ENCODE measurements at places on chromosomes 4 and X. TPM values are rescaled to one million over a fixed set of nuclear protein-coding genes. Genes with fewer than 3 reads are reported as not detected.

Gene RWDD4
- total RNA-seq = 24.2 TPM

Gene CABS1
- total RNA-seq = not detected

Gene NPY2R
- total RNA-seq = not detected

Gene SORCS2
- total RNA-seq = not detected

Gene ADH7
- total RNA-seq = not detected

Gene CT45A2
- 8.1 TPM for total RNA-seq

Gene PLK4
- total RNA-seq = 46.8 TPM

Gene RHOXF2
- total RNA-seq = 120 TPM

Gene PDGFRA
- 0.40 TPM for total RNA-seq

Gene CSTF2
- 46.4 TPM for total RNA-seq

Gene TMA16
- total RNA-seq = 49.5 TPM

Gene SGMS2
- 0.09 TPM for total RNA-seq

Gene RPS6KA6
- 0.11 TPM for total RNA-seq

Gene GLRA3
- 0.11 TPM for total RNA-seq

Gene ITM2A
- 57.4 TPM for total RNA-seq

Gene CSAG3
- total RNA-seq = 12.7 TPM

GRCh38 chr4:16942491-16942890, 44.0 kb upstream of the LDB2 start:
- DNase-seq = peak; percentile 9

DNA sequence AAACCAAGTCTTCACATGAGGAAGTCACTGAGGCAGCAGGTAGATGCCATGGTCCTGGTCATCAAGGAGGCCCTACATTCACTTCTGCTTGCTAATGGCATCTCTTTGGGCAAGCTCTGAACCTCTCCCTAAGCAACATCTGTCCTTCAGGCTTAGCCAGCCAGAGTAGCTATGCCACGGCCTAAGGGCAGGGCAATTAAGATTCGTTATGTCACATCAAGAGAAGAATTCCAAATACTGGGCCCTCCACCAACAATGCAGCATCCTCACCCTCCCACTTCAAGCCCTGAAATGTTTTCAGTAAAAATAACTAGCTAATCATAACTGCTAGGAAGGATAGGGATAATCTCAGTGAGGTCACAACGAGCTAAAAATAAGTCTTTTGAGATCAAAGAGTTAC, 120.7 kb upstream of the HCCS start:
- no peak for DNase-seq

- DNase-seq = no peak
These were observed 335.9 kb upstream of the AR start for GRCh38 chrX:67207912-67208311.

- no peak for DNase-seq
These were observed 17.2 kb upstream of the SCRG1 start for GRCh38 chr4:173415885-173416653.

DNA sequence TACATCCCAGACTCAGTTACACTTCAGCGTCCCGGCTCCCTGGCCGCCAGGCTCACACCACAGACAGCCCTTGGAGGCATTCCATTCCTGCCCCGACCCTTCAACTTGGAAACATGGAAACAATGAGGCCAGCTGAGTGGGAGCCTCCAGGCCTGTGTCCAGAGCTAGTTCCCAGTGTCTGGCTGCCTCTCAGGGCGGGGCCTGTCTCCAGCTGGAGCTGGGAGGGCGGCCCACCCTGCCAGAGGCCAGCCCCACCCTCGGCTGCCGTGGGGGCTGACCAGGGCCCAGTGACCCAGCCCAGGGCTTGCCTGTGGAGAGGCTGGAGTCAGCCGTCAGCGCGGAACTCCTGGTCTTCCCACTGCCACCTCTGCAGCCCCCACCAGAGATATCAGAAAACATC, 37.4 kb upstream of the SPON2 start:
- peak; percentile 55 for DNase-seq

- DNase-seq = no peak
These were observed 10.3 kb upstream of the TRMT2B start for GRCh38 chrX:101062176-101062575.

DNA sequence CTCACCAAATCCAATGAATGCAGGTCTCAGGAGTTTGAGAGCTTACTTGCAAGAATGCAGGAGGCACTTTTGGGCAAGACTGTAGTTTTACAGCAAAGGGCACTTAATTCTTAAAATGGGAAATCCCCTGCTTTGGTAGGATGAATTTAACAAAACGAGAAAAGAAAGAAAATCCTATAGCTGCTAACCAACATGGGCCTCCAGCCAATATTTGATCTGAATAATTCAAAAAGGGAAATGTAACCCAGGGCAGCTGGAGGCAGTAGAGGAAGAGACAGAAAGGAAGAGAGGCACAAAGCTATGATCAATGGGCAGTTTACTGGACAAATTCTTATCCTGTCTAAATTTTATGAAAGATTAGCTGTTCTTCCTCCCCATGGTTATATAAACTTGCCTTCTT, 142.3 kb downstream of the SH3KBP1 start:
- no peak for DNase-seq

GRCh38 chr4:154490583-154491340, 837 bp downstream of the DCHS2 start:
- no peak for DNase-seq

DNA sequence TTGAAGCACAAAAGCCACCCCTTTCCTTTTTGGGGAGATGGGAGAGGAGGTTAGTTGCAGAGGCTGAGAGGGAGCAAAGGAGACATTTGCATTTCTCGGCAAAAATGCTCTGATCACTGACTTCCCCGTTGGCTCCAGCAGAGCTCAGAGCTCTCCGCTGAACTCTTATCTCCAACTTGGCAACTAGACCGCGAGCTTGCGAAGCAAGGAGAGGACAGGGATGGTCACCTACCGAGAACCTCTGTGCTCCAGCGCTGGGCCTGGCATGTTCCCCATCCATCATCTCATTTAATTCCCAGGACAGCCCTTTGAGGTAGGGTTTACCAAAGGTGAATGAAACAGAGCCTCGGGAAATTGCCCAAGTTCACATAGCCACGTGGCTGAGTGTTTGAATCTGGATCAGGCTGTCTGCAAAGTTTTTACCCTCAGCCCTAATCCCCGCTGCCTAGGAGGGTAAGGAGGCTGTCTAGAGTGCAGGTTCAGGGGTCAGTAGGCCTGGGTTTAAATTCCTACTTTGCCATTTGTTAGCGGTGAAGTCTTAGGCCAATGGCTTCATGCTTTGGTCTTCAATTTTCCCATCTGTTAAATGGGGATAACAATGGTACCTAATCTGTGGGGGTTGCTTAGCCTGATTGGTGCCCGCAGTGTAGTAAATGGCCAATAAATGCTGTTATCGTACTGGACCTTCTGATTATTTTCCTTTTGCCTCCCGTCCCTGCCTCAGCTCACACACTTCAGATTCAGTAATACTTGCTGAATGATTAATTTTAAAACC, 3.8 kb upstream of the CITED1 start:
- no peak for DNase-seq

DNA sequence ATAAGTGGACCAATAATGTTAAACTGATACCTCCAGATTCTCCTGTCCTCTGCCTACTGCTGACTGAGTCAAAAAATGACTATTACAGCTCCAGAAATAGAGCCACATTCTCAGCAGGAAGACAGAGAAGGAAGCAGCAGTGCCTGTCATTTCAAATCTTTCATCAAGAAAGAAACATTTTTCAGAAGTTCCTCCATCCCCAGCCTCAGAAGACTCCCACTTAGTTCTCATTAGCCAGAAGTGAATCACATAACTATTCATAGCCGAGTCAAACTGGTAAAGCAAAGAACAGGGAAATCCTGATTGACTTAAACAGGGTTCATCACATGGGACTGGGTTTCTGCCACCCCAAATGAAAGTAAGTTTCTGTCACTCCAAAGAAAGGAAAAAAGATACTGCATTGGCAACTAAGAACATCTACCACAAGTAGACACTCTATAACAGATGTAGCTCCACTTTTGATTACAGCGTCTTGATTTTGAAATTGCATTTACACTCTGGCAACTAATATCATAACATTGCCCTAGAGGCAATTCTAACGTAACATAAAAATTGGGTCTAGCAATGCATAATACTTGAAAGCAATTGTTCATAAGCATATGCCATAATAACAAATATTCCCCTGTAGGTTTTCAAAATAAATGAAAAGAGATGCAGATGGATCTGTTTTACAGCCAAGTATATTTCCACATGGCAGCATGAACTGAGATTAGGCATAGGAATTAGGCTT, 599.8 kb downstream of the GALNTL6 start:
- DNase-seq = no peak

GRCh38 chr4:28073860-28074555, 1213.4 kb downstream of the STIM2 start:
- no peak for DNase-seq

- no peak for DNase-seq
These were observed 142.4 kb upstream of the FGF13 start for GRCh38 chrX:138853936-138854335.

- no peak for DNase-seq
These were observed 562.3 kb upstream of the DIPK2B start for GRCh38 chrX:45762699-45763647.

- no peak for DNase-seq
These were observed 9.4 kb downstream of the IL15 start for GRCh38 chr4:141645611-141646340.

- no peak for DNase-seq
These were observed 88.4 kb upstream of the CLNK start for GRCh38 chr4:10773010-10773409.

- no peak for DNase-seq
These were observed 11.4 kb downstream of the RNF175 start for GRCh38 chr4:153748378-153748777.

GRCh38 chrX:3787856-3788255, 74.4 kb upstream of the PRKX start:
- no peak for DNase-seq

DNA sequence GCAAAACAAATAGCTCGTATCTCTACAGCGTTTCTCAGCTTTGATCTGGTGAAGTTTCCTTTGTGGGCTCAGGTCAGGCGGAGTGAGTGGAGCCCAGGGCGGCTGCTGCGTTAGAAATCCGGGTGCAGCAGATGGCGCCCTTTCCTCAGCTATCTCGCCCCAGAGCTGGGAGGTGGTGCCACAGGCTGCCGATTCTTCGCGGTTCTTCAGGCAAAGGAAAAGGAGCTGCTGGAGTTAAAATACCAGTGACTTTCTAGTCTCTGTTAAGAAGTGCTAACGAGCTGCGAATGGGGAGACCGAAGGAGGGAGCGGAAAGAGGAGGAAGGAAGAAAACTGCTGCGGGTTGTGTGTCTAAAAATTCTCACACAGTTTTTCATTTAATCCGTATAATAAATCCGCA, 114.6 kb downstream of the CPE start:
- DNase-seq = peak; percentile 64

DNA sequence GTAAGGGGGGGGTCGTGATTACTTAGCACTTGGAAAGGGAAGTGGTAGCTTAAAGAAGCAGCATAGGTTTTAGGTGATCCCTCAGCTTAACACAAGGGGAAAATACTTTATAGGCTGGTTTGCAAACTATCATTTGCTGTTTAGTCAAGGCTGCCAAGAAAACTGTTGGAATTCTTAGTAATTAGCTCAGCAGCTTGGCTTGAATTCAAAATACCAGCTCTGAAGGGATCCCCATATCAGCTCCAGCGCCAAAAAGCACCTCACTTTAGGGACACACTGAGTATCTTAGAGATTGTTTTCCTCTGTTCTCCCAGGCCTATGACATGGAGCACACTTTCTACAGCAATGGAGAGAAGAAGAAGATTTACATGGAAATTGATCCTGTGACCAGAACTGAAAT, 8.8 kb downstream of the TNMD start:
- DNase-seq = no peak

- DNase-seq = no peak
These were observed 68.1 kb downstream of the APBB2 start for GRCh38 chr4:41146196-41146595.

DNA sequence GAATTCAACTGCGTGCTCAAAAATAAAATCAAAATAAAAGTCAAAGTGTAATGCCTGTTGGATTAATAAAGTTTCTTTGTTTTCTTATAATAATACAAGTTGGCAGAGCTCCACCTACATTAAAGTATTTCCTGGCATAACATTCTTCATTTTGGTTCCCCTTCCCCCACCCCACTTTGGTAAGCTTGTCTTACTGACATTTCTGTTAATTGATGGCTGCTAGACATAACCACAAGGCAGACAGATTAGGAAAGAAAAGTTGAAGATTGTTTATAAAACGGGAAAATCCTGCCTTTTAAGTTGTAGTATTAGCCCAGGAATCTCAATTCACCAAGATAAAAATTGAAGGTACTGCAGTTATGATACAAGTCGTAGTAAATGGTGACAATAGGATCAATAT, 246.5 kb upstream of the RPS6KA3 start:
- DNase-seq = no peak

- DNase-seq = no peak
These were observed 1.3 kb downstream of the CHST7 start for GRCh38 chrX:46574774-46575381.

DNA sequence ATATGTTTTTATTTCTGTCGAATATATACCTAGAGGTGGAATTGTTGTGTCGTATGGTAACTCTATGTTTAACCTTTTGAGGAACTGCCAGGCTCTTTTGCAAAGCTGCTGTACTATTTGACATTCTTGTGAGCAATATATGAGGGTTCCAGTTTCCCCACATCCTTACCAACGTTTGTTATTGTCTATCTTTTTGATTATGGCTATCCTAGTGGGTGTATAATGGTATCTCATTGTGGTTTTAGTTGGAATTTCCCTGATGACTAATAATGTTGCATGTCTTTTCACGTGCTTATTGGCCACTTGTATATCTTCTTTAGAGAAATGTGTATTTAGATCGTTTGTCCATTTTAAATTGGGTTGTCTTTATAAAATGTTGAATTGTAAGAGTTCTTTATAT, 24.5 kb downstream of the REPS2 start:
- no peak for DNase-seq

- DNase-seq = no peak
These were observed 25.3 kb downstream of the PITX2 start for GRCh38 chr4:110597582-110597981.

GRCh38 chrX:7390441-7390840, 242.5 kb upstream of the PUDP start:
- no peak for DNase-seq

DNA sequence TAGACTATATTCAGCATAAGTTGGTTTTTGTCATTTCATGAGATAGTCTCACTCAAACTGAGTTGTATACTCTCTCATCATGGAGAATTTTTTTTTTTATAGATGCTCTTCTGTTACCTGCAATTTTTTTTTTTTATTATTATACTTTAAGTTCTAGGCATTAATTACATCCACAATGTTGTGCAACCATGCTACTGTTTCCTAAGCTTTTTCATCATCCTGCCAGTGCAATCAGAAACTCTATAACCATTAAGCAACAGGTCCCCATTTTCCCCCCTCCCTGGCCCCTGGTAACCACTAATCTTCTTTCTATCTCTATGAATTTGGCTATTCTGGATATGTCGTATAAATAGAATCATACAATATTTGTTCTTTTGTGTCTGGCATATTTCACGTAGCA, 321.6 kb downstream of the STIM2 start:
- DNase-seq = no peak

DNA sequence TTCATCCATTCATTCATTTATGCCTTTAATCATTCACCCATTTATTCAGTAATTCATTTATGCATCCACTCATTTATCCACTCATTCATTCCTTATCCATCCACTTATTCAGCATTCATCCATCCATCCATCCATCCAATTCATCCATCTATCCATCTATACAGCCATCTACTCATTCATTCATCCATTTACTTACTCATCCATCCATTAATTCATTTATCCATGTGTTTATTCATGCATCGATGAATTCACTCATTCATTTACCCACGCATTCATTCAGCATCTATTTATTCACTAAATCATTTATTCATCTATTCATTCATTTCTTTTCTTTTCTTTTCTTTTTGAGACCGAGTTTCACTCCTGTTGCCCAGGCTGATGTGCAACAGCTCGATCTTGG, 10.4 kb downstream of the P2RY8 start:
- no peak for DNase-seq

GRCh38 chrX:47430925-47431324, 52.1 kb downstream of the ZNF41 start:
- DNase-seq = no peak

All from K562 (cell line).